GM23248 (cell line): ENCODE measurements at places on chromosomes 2 and 18.

DNA sequence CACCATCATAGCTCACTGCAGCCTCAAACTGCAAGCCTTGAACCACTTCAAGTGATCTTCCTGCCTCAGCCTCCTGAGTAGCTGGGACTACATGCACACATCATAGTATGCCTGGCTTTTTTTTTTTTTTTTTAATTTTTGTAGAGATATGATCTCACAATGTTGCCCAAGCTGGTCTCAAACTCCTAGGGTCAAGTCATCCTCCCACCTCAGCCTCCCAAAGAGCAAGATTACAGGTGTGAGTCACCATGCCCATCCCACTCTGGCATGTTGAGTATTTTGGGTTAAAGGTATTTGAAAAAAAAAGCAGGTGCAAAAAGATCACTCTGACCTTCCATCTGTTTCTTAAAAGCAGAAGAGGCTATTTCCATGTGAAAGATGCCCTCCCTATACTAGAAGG is 86.4 kb upstream of the FZD7 start:
- no peak for DNase-seq

DNA sequence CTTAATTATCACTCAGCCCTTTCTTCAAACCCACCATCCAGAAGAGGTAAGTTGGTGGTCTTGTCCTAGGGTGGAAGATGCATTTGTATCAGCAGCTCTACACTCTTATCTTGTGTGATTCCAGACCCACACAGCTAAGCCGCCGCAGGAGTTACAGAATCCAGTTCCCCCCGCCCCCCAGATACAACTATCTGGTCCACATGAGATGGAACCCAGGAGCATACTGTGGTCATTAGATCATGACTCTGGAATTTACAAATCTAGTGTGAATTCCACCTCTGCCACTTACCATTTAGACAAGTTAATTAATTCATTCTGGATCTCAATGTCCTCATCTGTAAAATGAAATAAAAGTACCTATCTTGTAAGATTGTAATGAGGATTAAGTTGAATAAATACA is 486.4 kb downstream of the BCL11A start:
- DNase-seq: no peak

DNA sequence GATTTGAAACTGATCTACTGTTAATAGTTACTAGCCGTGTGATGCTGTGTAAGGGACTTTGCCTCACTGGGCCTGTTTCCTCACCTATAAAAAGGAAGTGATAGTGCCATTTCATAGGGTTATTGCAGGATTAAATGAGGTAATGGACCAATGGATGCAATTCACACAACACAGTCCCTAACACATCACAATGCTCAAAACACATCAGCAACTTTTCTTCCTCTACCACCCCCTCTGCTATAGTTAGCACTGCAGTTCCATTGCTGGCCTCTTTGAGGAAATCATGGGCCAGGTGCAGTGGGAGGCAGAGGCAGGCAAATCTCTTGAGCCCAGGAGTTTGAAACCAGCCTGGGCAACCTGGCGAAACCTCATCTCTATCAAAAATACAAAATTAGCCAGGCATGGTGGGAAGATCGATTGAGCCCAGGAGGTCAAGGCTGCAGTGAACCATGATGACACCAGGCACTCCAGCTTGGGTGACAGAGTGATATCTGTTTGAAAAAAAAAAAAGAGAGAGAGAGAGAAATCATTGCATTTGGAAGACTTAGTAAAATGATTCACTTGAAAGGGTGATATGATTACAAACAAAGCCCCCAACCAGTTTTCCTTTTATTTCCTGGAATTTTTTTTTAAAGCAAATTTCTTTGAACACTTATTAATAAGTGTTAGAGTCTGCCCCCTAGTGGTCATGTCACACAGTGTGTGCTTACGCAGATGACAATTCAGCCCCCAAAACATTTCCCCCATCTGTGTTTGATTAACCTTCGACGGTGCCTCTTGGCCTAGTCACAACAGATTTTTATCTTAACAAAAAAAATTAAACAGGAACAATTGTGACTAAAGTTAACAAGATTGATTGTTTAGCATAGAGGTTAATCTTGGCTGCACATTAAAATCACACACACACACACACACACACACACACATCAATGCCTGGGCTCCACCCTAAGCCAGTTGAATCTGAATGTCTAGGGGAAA is 88.6 kb upstream of the BCL11A start:
- peak; percentile 78 for DNase-seq

GRCh38 chr2:208386541-208386940 is 20.1 kb upstream of the PTH2R start:
- no peak for DNase-seq

DNA sequence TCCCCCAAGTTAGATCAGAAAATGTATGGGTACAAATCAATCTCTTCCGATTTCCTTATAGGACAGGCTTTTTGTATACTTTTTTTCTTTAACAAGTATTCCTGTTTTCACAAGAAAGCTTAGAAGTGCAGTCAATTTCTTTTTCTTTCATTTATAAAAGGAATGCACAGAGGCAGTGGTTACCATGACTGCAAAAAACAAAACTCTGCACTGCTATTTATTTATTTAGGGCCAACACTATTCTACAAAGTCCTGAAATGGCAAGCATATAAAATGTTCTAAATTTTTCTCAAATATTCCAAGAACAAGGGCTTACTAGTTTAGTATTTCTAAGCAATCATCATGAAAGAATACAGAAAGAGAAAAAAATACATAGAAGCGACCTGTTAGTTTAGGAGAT is 22.2 kb downstream of the ATAD2B start:
- DNase-seq: peak; percentile 60

- DNase-seq: no peak
These were observed 17.0 kb upstream of the ANKRD44 start for GRCh38 chr2:197327472-197328098.

DNA sequence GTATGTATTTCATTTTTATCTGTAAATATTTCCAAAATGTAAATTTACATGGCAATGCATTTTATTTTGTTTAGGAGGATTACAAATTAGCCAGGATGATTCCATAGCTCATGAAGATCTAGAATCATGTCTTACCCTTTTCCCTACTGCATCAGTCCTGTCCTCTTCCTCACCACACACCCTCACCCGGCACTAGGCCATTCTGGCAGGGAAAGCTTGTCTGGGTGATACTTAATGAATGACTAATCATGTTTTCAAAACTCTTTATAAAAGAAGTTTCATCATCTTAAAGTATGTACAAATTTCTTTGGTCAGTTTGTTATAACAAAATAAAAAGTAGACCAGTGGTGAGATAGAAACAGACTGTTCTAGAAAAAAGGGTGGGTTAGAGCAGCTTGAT is 283.3 kb upstream of the VWC2L start:
- DNase-seq: peak; percentile 84
